ENCODE measurements at places on chromosomes 12 and 14. TPM values are rescaled to one million over a fixed set of nuclear protein-coding genes. Genes with fewer than 3 reads are reported as not detected.

Gene C1QL4
- 0.06 TPM for polyA plus RNA-seq

Gene B4GALNT3
- polyA plus RNA-seq, result not detected

Gene FAM222A
- polyA plus RNA-seq, result 0.16 TPM

Gene TPH2
- 0.04 TPM for polyA plus RNA-seq

Gene ERGIC2
- 62.5 TPM for polyA plus RNA-seq

Gene MAGOHB
- polyA plus RNA-seq, result 42.9 TPM

Gene GPR65
- polyA plus RNA-seq, result 0.04 TPM

Gene PRKAG1
- polyA plus RNA-seq, result 112 TPM

Gene KIF26A
- polyA plus RNA-seq, result not detected

Gene LRRIQ1
- polyA plus RNA-seq, result 0.15 TPM

Gene RERG
- polyA plus RNA-seq, result 0.12 TPM

GRCh38 chr12:113120670-113121370, 14.7 kb downstream of the RASAL1 start:
- DNase-seq, result no peak

GRCh38 chr14:22184157-22184829, 404.7 kb downstream of the DAD1 start:
- DNase-seq, result no peak

GRCh38 chr14:101683365-101683764, 78.1 kb upstream of the PPP2R5C start:
- DNase-seq, result no peak

DNA sequence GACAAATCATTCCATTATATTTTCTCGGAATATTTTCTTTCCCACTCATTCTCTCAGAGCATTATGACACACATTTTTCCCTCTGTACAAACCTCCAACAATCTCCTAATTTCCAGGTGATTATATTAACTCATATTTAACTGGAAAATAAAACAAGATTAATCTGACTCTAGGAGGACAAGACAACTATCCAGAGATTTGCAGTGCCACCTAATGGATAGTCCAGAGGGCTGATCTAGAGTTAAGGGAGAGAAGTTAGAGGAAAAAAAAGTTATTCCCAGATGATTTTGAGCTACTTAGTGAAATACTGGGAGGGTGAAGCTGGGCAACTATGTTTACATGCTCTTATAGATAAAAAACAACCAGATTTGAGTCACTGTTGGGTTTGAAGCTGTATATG, 161.7 kb downstream of the ALX1 start:
- no peak for DNase-seq

DNA sequence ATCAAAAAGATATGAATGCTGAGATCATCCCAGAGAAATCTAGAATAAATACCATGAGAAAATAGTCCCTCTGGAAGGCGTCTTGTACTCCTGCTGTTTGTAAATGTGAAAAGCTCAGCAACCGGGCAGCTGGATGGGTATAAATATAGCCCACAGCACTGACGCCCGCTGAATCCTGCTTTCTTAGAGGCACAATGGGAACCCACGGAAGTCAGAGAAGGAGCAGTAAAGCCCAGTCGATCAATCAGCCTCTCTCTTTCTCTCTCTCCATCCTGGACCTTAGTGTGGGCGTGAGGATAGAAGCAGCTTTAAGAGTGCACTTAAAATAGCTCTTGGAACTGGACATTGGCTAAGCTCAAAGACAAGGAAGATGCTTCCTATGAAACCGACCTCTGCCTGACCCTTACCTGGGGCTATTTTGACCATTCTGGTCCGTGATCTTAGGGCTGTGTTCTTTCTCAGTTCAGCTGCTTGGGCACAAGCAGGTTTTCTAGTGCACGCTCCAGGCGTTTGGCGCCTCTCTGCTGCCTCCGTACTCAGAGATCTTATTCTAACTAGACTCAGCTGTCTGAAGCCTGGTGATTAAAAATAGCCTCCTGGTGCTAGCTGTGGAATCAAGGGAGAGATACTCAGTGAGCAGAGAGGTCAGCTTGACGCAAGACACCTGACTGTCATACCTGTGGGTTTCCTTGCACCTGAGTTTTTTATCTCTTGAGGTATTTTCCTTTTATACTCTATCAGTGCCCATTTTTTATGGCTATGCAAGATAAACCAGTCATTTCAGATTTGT, 144.6 kb downstream of the ETV6 start:
- DNase-seq, result no peak

GRCh38 chr14:26173581-26174110, 424.2 kb downstream of the NOVA1 start:
- DNase-seq, result no peak

DNA sequence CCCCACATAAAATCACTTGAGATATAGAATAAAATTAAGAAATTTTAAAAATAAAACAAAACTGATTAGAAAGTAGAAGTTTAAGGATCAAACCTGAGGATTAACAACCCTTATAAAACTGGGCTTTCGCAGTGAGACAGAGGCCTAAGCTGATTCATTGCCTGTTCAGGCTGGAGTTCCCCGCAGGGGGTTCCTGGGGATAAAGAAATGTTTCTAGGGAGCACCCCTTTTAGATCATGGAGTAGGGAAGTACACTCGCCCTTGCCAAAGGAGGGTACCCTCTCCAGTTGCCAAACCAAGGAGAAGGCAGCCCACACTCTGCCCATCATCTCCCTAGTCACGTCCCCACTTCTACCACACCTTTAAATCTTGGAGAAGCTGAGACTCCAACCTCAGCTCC, 6.8 kb downstream of the GLIPR1 start:
- no peak for DNase-seq

DNA sequence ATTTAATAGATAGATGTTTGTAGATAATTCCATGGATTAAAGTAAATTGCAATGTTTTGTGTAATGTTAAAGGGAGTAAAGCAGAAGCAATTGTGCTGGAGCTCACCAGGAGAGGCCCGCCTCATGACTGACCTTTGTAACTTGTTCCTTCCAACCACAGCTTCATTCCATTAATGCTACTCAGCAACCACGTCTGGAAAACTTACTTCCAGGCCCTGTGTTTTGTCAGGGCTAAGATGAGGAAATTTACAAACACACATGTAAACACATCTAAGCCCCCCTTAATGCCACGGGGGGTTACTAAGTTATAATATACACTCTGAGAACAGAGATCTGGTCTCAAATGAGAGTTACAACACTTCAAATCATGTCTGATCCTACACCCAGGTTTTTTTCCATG, 12.4 kb downstream of the LUM start:
- DNase-seq, result peak; percentile 78

DNA sequence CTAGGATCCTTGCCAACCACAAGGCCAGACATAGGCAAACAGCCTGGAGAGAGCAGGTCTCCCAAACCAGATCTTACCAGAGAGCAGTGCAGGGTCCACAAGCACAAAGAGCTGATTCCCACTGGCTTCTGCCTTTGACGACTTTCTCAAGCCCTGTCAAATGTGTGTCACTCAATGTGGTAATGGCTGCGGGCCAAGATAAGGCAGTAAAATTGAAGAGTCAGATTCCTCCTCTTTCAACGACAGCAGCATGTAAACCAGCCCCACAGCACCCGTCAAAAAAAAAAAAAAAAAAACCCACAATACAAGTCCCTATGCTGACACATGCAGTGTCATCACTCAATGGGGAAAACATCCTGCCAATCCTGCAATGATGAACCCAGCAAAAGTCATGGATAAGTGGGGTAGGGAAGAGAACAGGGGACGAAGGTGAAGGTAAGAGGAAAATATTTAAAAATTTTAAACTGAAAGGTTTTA, at the start of gene STON2:
STON2 (minus strand) TSS at position 123 of the 477 bp plus-strand sequence. CDS start 1,942 bp downstream, outside the sequence.
- no peak for DNase-seq

GRCh38 chr12:101256266-101256665, 23.6 kb upstream of the UTP20 start:
- no peak for DNase-seq

DNA sequence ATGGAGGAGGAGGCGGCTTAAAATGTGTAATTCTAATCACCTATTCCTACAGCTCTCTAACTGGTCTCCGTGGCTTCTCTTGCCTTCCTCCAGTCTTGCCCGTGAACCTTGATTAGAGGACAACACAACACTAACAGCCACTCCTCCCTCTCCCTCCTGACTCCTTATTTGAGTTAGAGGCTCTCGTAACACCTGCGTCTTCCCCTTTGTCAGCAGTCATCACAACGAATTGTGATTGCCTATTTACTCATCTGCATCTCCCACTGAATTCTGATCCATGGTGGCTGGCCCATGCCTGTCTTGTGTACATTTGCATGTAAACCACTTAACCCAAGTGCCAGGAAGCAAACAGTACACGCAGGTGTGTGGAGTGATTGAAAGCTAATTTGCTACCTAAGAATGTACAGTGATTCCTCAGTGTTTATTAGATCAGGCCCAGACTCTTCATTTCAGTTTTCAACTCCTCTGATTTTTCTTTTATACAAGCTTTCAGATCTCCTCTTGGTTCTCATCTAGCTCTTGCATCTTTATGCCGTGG, 154.5 kb downstream of the MON2 start:
- DNase-seq, result no peak

GRCh38 chr14:91256661-91257060, 12.2 kb upstream of the GPR68 start:
- no peak for DNase-seq

DNA sequence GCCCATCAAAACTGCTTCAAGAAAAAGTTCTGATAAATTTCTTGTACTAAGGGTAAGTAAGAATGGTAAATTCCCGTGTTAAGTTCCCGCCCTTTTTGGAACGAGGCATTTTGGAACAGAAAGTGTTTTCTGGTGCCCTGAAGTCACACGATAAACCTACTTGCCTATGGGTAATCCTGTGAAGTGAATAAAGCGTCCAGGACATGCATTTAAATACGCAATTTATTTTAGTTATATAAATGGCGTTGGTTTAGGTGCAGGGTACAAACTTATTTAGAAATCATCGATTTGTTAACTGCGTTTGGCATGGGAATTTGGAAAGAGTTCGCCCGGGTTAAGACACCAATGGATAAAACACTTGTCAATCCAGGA, 715 bp upstream of the RAP1B start:
- no peak for DNase-seq

DNA sequence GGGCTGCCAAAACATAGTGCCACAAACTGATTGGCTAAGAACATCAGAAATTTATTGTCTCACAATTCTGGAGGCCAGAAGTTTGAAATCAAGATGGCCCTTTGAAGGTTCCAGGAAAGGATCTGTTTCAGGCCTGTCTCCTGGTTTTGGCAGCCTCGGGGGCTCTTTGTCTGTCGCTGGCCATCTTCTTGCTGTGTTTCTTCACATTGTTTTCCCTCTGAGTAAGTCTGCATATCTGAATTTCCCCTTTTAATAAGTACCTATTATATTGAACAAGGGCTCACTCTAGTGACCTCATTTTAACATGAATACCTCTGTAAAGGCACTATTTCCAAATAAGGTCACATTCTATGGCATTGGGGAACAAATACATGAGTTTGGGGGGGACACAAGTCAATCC, 467.1 kb upstream of the MGAT4C start:
- no peak for DNase-seq

GRCh38 chr12:14357486-14357885, 8.0 kb upstream of the ATF7IP start:
- no peak for DNase-seq

DNA sequence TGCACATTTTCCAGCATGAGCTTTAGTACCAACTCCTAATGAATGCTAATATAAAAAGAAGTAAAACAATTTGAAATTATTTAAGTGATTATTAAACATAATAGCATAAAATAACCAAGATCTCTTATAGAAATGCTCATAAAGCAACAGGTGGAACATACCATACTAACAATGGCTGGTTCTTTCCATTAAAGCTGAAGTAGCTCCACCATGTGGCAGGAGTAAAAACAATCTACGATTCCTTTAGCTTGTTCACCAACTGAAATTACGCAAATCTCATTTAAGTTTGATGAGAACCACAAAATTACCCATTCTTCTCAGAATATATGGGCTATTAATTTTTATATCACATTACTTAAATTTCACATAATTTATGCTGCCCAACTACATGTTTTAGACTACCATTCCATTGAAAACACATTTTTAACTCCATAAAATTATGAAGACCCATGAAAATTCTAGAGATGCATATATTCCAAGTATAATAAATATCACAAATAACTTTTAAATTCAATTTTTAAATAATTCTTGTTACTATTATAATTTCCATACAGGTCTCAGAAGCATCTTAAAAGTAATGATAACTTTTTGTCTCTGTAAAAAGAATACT, 213.6 kb downstream of the DAD1 start:
- DNase-seq, result peak; percentile 39

DNA sequence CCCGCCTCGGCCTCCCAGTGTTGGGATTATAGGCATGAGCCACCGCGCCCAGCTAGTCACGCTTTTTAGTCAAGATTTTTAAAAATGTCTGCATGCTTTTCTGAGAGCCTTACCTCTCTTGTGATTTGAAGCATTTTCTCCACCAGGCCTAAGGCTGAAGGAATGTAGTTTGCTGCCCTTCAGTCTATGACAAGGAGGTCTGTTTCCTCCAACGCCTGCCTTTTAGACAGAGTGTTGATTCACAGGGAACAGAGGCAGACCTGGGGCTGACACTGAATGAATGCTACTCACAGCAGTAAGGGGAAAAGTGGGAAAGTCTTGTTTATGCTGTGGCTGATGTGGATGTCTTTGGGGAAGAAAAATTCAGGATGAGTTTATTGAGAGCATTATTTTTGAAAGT, 27.2 kb upstream of the MDM2 start:
- DNase-seq, result no peak

DNA sequence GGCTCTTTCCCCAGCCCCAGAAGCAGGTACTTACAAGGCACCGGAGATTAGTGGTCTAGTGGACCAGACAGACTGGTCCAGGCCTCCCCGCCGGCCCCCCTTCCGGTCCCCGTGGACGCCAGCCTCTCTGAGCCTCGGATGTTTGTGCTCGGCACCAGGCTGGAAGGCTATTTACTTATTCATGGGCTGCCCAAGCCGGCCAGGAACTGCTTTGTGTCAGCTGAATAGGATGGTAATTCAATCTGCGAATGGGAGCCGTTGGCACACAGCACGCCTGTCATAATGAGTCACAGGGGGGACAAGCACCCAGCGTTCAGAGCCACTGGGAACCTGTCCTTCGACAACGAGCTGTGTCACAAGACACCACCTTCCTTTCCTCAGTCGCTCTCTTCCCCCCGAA, 82.3 kb downstream of the RIMBP2 start:
- DNase-seq, result no peak

- no peak for DNase-seq
These were observed 74.4 kb downstream of the PRKD1 start for GRCh38 chr14:29853272-29853671.

GRCh38 chr12:68043435-68043834, 54.2 kb downstream of the IFNG-AS1 start:
- no peak for DNase-seq

- no peak for DNase-seq
These were observed 27.4 kb upstream of the STON2 start for GRCh38 chr14:81427348-81428058.

GRCh38 chr12:54596526-54596946, 8.1 kb upstream of the PPP1R1A start:
- DNase-seq, result peak; percentile 29

GRCh38 chr12:1517007-1517406, 77.4 kb downstream of the FBXL14 start:
- DNase-seq, result no peak

DNA sequence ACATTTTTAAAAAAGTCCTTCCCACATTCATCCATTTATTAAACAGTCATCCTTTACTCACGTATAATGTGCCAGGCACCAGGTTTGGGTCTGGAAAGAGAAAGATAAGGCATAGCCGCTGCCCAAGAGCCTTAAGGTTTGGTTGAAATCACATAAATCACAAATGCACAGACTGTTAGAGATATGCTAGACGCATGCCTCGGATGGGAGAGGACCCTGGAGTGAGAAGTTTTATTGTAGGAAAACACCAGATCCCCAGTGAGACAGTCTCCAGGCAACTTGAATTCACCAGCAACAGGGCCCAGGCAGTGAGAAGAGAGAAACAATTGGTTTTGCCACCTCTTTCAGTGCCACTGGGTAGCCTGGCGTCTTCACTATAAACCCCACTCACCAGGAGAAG, 305.9 kb upstream of the AMIGO2 start:
- DNase-seq, result no peak

All from AG04450 (cell line).